GM12865 (cell line): ENCODE measurements at places on chromosomes 13 and 19.

- DNase-seq: peak; percentile 99
These were observed at the start of gene UBA52 for GRCh38 chr19:18571564-18572344. TSS of gene UBA52 (plus strand) at chr19:18571857. CDS start at chr19:18573301, 1,444 bp downstream.

GRCh38 chr13:28435917-28436316 is 59.0 kb downstream of the FLT1 start:
- no peak for DNase-seq

- DNase-seq: no peak
These were observed 201.4 kb downstream of the FOXO1 start for GRCh38 chr13:40465015-40465390.

DNA sequence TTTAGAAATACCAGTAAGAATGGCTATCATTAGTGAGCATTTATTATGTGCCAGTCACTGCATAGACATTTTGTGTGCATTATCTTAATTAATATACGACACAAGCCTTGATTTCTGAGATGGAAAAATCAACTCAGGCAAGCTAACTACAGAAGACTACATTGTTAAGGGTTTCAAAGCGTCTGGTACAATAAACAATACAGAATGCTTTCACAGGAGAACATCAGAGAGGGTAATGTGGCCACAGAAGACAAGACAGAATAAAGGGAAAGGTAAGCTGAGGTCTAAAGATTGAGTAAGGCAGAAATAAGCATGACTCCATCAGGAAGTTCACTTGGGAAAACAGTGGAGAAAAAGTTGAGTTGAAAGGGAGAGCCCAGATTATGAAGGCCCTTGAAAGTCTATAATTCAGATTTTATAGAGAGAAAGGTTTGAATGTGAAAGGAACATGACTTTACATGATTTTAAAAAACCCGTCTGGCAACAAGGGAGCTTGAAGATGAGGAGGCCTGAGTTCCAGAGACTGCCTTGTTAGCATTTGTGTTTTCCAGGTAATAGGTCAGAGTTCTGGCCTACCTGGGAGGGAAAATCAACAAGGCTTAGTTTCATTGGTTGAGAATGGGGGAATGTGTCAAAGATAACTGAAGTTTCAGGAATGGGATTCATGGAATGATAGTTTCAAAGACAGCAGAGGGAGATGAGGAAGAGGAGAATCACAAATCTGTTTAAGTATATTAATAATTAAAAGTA is 1.8 kb upstream of the MBNL2 start:
- no peak for DNase-seq

GRCh38 chr19:21891086-21891485 is 55.1 kb upstream of the ZNF43 start:
- DNase-seq: no peak

GRCh38 chr13:76993021-76993420 is 1.1 kb downstream of the CLN5 start:
- no peak for DNase-seq

DNA sequence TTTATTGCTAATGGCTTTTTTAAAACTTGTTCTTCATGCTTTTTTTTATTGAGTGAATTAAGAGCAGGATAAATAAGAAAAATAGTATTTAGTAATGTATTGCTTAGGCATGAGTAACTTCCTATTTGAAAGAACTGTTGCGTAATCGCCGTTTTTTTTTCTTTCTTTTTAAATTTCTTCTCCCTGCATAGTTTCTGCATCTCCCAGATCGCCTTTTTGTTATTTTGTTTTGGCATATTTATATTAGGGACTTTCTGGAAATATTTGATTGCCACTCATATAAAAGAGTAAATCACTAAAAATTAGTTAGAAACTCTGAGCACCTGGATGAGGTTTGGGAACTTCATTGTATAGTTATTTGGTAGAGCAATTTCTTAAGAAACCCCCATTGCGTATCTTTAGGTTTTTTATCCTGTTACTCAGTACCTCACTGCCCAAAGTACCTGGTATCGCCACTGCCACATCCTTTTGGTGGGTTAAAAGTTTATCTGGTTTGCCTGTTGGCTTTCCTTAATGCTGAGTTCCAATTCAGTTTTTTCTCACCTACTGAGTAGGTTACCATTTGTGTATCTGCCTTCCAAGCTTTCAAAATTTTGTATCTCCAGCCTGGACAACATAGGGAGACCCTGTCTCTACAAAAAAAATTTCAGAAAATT is 36.2 kb upstream of the LPAR6 start:
- no peak for DNase-seq

- no peak for DNase-seq
These were observed 986 bp downstream of the DGKH start for GRCh38 chr13:42049454-42049813.

- DNase-seq: peak; percentile 18
These were observed 15.1 kb downstream of the GARRE1 start for GRCh38 chr19:34269489-34269888.

GRCh38 chr13:111245576-111246384 is 74.7 kb upstream of the TEX29 start:
- no peak for DNase-seq

GRCh38 chr19:44869733-44870470 is 21.2 kb upstream of the TOMM40 start:
- DNase-seq: no peak

- peak; percentile 82 for DNase-seq
These were observed 9.1 kb downstream of the MAST1 start for GRCh38 chr19:12847159-12848139.

DNA sequence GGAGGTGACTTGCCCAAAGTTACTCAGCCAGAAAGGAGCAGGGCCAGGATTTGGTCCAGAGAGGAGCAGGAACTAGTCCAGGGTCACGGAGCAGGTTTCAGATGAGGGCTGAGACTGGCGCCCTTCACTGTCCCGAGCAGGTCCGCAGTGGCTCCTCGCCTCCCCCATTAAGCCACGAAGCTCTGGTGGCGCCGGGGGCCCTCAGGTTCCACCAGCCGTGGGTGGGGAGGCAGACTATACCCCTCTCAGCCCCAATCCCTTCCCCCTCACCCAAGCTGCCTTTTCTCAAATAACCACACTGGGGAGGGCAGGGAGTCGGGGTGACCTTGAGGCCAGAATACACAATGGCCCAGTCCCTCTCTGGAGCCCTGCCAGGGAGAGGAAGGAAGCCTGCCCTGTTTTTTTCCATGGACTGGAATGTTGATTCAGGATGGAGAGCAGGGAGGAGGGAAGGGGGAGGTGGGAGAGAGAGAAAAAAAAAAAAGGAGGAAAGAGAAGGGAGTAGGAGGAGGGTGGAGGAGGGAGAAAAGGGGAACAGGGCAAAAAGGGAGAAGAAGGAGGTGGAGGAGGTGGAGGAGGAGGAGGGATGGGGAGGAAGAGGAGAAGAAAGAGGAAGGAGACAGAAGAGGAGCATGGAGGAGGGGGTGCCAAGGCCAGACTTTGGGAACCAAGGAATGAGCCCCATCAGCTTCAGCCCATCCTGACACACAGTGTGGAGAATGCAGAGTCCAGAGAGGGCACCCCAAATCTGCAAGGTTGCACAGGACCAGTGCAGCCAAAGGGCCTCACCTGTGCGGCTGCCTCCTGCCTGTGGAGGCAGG is 19.7 kb downstream of the CEACAM16 start:
- DNase-seq: no peak

DNA sequence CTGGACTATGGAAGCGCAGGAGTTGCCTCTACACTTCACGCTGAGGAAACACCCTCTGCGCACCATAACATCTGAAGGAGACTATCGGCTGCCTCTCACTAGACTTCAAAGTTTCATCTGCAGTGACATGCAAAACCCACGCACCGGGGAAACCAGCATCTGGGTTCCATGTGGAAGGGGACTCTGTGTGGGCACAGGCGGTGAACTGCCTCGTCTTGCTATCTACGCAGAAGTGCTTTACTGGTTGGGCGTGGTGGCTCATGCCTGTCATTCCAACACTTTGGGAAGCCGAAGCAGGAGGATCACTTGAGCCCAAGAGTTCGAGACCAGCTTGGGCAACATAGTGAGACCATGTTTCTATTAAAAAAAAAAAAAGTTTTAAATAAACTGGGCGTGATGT is 116.4 kb downstream of the STK24 start:
- no peak for DNase-seq

GRCh38 chr13:32669030-32669646 is 82.9 kb downstream of the PDS5B start:
- DNase-seq: peak; percentile 70

- DNase-seq: no peak
These were observed 36.8 kb upstream of the POP4 start for GRCh38 chr19:29569038-29569911.

DNA sequence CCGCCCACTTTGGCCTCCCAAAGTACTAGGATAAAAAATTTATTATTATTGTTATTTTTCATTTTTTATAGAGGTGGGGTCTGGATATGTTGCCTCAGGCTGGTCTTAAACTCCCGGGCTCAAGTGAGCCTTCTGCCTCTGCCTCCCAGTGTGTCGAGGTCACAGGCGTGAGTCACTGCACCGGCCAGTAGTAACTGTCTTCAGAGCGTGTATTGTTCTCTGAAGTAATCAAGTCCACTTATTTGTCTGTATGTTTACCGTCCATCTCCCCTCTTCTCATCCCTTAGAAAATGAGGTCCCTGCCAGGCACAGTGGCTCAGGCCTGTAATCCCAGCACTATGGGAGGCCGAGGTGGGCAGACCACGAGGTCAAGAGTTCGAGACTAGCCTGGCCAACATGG is 18.2 kb upstream of the SULT2B1 start:
- no peak for DNase-seq

DNA sequence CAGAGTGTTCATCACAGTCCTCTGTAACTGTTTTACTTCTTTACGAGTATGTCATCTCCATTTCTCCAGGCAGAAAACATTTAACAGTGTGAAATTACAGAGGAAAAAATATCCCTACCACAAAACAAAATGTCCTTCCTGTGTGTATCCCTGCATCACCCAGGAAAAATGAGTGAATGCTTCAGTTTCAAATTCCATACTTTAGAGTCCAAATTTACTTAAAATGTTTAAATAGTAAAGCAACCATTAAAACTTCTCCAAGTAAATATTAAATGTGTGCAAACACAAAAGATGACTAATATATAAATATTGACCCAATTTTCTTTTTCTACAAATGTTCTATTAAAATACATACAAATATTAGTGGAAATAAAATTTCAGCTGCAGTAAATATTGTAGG is 1016.6 kb upstream of the PCDH20 start:
- DNase-seq: no peak

- no peak for DNase-seq
These were observed 26.8 kb downstream of the DHX34 start for GRCh38 chr19:47375694-47376588.

GRCh38 chr19:15101479-15102082 is 5.6 kb upstream of the SYDE1 start:
- DNase-seq: peak; percentile 59

DNA sequence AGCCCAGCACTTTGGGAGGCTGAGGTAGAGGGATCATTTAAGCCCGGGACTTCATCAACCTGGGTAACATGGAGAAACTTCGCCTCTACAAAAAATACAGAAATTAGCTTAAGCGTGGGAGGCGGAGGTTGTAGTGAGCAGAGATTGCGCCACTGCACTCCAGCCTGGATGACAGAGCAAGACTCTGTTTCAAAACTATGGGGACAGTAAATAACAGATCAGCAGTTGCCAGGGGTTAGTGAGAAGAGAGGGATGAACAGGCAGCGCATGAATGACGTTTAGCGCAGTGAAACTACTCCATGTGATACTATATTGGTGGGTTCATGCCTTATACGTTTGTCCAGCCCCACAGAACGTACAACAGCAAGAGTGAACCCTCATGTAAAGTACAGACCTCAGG is 7.1 kb upstream of the ICAM3 start:
- DNase-seq: no peak

DNA sequence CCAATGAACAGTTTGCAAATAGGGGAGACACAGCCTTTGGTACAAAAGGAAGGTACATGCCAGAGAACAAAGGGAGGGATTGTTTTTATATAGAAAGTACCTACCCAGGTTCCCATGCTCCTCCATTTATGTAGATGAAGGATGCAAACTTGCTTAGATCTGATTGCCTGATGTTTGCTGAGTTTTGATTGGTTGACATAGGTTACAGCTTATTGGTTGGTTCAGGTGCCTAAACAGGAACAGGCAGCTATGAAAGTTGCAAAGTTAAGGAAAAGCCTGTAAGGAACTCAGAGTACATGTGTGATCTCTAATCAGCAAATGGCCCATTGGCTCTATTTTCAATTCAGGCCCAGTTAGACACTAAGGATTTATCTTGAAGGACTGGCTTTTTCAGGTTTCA is 6.5 kb upstream of the NAA16 start:
- no peak for DNase-seq
